ENCODE measurements at places on chromosomes 1 and 21. TPM values are rescaled to one million over a fixed set of nuclear protein-coding genes. Genes with fewer than 3 reads are reported as not detected.

- DNase-seq: peak; percentile 77
Measured at GRCh38 chr1:79293611-79294010, 287.1 kb upstream of the ADGRL4 start.

Gene KCNJ6
- total RNA-seq: 0.13 TPM

- DNase-seq: no peak
Measured at GRCh38 chr1:203077956-203078355, 7.9 kb downstream of the MYOG start.

GRCh38 chr1:192147696-192148095 is 10.6 kb upstream of the RGS18 start:
- no peak for DNase-seq

GRCh38 chr1:117339866-117340700 is 27.2 kb upstream of the MAN1A2 start:
- DNase-seq: peak; percentile 63

GRCh38 chr1:86069757-86070145 is 86.8 kb downstream of the COL24A1 start:
- DNase-seq: peak; percentile 42
